ENCODE measurements at places on chromosomes 11 and 22.

- DNase-seq, result no peak
Observed at GRCh38 chr11:11039208-11039965, 181.5 kb upstream of the ZBED5 start.

DNA sequence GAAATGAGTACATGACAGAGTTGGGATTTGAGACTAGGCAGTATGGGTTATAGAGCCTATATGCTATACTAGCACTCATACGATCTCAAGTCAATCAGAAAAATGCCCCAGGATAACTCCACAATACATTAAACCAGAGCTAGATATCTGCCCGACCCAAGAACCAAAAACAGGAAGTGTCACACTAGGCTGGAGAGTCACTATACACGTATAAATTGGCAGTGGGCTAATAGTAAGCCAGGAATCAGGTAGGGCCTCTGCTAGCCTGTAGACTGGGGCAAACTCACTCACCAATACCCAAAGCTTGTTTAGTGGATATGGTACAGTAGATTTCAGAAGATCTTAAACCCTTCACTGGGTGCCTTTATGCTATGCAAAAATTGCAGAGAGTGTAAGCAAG lies 16.2 kb upstream of the EIF4G2 start:
- peak; percentile 40 for DNase-seq

DNA sequence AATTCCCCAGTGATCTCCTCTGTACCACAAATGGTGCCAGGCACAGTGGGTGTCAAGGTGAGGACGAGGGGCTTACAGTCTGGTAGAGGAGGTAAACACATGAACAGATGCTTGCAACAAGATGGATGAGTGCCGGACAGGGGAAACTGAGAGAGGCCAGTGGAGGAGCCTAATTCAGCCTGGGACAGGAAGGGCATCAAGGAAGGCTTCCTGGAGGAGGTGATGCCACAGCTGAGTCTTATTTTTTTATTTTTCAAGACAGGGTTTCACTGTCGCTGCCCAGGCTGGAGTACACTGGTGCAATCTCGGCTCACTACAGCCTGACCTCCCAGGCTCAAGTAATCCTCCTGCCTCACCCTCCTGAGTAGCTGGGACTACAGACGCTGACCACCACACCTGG lies 18.8 kb upstream of the NEFH start:
- DNase-seq, result no peak

DNA sequence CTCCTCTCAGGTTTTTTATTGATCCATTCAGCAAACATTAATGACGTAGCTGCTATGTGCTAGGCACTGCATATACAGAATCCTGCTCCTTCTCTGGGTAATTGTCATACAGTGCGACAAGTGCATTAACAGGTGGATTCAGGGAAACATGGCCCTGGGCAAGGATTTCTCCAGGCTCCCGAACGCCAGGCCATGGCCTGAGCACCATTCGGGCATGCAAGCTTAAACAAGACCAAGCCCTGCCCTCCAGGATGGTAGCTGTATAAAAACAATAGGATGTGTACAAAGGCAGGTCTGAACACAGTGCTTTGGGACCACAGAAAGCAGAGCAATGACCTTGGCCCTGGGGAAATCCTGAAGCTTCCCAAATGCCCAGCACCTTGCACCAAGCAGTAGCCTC lies 9.1 kb upstream of the SYT7 start:
- no peak for DNase-seq

DNA sequence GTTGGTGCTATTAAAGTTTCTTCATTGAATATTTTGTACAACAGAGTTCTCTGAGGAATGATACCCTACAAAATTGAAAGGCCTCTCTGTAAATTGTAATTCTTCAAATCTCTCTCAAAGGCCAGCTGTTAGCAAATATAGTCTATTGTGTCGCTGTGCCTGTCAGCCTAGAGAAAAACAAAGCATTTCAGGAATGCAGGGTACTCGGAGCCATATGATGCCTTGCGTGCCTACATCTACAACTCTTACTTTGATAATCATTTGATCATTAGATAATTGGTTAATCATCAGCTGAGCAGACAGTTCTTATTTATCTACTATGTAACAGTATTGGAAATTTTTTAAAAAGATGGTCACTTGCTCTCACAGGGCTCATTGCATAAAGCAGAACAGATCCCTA lies 67.3 kb downstream of the RNF169 start:
- DNase-seq, result no peak

- DNase-seq, result no peak
Observed at GRCh38 chr11:43987384-43988039, 45.1 kb downstream of the C11orf96 start.

DNA sequence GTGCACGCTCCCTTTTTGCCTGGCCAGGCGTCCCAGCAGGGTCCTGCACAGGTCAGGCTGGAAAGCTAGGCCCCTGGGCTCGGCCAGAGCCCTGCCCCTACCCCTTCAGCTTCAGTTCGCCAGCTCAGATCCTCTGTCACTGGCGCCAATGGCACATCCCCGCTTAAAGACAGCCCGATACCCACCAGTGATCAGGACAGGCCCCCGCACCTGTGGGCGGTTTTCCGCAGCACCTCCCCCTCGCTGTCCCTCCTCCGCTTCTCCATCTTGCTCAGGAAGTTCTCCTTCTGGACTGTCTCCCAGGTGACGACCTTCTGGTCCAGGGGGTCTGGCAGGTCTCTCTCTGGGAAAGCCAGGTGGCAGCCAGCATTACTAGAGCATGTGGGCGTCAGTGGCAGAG lies 5.9 kb downstream of the TSSC4 start:
- no peak for DNase-seq

- DNase-seq, result no peak
Observed at GRCh38 chr11:11821899-11822298, 19.9 kb upstream of the USP47 start.

DNA sequence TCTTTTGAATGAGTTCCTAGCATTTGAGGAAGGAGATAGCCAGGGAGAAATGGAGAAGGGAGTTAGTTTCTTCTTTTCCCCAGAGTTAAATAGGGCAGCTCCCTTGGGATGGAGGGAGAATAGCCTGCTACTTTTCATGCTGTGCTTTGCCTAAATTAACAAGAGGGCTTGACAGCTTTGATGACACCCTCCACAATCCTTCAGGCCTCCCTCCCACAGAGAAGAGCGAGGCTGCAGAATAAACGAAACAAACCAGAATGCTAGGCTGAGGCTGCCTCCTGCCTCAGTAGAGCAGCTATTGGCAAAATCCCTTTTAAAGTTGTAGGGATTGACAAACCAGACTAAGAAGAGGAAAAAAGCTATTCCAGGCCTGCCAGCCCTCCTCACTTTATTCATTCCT lies 94.6 kb downstream of the C11orf58 start:
- DNase-seq, result no peak

- no peak for DNase-seq
Observed at GRCh38 chr22:36101756-36102155, 58.8 kb downstream of the APOL3 start.

GRCh38 chr11:64248578-64248977 lies 1.8 kb upstream of the PPP1R14B start:
- no peak for DNase-seq

DNA sequence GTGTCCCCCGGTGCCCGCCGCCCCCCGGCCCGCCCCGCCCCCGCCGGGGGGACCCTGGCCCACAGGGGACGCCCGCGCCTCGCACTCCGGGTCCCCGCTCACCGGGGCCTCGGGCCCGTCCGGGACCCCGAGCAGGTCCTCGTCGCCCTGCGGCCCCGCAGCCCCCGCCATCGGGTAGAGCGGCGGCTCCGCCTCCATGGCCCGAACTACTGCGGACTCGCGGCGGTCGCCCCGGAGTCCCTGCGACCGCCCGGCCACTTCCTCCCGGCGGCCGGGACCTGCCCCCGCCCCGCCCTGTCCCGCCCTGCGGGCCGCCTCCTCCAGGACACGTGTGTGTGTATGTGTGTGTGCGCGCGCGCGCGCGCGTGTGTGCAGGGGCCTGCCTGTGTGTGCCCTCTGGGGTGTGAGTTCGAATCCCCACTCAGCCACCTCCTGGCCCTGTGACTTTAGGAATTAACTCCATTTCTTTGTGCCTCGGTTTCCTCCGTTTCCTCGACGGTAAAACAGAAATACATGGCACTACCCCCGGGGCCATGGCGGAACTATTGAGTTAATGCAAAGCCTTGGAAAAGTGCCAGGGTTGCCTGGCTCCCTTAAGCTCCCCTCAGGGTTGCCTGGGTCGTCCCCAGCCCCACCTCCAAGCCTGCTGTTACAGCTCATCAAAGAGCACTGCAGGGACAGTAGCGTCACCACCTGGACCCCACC lies at the start of gene UNC93B1:
TSS of gene UNC93B1 (minus strand) at position 252 of the 705 bp plus-strand sequence. CDS start at position 198, 54 bp downstream.
- peak; percentile 78 for DNase-seq

GRCh38 chr11:131756479-131757110 lies 386.2 kb downstream of the NTM start:
- no peak for DNase-seq

DNA sequence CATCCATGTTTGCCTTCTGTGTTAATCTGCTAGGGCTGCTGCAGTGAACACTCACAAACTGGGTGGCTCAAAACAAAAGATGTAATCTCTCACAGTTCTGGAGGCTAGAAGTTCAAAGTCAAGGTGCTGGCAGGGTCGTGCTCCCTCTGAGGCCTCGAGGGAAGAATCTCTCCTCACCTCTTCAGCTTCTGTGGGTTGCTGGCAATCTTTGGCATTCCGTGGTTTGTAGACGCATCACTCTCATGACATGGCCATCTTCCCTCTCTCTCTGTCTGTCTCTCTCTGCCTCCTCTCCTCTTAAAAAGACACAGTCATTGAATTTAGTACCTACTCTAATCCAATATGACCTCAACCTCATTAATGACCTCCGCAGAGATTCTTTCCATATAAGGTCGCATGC lies 78.8 kb downstream of the TSPAN18 start:
- no peak for DNase-seq

DNA sequence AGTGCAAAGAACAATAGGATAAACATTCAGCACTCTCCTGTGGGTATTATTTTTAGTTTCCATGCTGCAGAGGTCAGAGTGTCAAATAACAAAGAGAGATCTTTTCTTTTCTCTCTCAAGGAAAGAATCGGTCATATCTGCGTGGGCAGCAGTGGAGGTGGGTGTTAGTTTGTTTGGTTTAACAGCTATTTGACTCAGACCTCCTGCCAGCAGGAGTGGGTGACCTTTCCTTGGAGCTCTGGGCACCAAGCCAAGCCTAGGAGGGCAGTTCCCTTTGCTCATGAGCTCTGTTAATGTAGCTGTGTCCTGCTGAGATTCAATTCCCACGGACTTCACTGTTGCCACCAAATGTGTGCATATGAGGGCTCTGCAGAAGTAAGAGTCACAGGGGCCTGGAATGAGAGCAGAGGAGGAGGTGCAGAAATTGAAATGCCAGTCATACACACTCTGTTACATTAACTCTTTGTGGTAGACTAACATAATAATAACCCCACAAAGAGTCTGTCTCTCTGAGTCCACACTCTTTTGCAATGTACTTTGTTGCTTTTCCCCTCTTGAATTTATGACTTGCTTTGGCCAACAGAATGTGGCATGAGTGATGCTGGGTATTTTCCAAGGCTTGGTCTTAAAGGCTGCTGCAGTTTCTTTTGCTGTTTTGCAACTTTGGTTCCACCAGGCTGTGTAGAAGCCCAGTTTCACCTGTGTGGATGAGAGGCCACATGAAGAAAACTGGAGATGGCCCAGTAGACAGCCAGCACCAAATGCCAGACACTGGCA lies 76.0 kb upstream of the GRK3 start:
- DNase-seq, result no peak

DNA sequence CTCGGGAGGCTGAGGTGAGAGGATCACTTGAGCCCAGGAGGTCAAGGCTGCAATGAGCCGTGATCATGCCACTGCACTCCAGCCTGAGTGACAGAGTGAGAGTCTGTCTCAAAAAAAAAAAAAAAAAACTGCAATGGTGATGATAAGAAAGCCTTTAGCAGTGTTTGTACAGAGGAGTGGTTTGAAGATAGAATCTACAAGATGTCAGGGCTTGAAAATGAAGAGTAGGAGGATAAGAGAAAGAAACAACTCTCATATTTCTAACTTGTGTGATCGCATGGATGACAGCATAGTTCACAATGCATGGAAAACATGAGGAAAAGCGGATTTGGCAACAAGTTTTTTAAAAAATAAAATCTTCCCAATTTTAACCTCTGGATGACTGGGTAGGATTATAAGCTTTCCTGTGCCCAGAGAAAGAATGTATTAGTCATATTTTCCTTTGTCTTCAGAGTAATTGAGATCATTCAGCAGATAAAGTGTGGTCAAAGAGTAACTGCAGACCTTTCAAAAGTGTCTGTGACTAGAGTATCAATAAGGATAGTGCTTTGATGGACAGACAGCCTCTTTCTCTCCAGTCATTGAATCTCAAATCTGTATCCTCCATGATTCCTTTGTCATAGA lies 328.1 kb downstream of the CASP12 start:
- no peak for DNase-seq

DNA sequence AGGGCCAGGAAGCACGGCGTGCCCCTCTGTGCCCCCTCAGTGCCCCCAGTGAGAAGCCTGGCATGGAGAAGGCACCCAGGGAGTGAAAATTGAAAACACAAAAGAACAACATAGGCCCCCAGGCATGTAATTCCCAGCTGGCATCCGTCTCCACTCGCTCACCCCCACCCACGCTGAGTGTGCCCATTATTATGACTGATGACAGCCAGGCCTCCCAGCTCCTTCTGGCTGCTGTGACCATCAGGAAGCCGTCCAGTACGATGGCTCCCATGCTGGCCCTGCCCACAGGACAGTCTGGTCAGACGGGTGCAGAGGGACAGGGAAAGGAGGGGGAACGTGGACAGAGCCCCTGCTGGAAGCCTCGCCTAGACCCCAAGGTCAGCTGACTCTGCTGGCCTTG lies 30.1 kb downstream of the ELFN2 start:
- no peak for DNase-seq

- no peak for DNase-seq
Observed at GRCh38 chr11:13009921-13010748, 1.0 kb downstream of the RASSF10 start.

DNA sequence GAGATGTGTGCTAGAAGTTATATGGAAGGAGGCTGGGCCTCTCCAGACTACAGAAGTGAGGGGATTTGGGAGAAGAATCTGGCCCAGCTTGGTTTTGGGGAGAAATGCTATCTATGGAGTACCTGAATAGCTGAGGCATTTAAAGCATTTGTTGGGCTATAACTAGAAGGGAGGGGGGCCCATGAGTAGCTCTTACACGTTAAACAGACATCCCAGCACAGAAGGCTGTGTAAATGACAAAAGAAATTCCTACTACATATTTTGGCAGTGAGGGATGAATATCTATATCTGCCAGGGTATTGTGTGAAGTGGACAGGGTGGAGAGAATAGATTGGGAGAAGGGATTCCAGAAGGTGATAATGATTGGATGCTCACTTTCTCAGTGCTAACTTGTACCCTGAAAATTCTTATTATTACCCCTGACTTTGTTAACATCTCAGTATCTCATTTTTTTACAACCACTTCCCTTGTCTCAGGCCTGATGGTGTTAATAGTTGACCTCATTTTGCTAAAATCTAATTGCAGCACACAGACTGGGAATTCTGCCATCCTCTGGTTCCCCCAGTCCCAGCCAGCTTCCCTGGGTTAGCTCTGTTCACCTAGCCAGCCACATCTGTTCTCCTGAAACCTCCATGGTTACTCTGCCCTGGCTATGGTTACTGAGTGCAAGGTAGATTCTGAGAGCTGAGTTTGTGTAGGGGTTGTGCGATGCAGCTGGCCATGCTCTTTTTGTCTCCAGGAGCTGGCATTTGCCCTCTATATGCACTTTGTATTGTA lies 28.8 kb upstream of the RRM1 start:
- DNase-seq, result no peak
